Mesothelial cell of epicardium (in vitro differentiated cells): ENCODE measurements at places on chromosomes 16 and 17. TPM values are rescaled to one million over a fixed set of nuclear protein-coding genes. Genes with fewer than 3 reads are reported as not detected.

DNA sequence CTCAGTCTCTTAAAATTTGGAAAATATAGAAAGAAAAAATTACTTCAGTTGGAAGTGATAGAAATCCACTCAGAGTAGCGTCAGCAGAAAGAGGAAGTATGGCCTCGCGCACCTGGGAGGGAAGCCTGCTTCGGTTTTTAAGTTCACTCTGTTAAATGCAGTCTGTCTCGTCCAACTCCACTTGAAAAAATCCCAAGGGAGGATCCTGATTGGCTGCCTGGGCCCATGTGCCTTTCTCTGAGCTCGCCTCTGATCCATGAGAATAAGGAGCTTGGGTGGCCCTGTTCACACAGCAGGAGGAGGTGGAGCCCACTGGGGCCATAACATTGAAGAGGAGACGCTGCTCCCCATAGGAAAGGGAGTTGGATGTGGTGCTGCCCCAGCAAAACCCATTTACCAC lies 40.7 kb downstream of the DNAJA2 start:
- H3K4me3 ChIP-seq, result no peak overlapping the region
- H3K27ac ChIP-seq, result no peak overlapping the region

STARD3 gene
- 55.6 to 56.6 TPM (median 56.2 TPM) in 3 replicates for total RNA-seq

DNA sequence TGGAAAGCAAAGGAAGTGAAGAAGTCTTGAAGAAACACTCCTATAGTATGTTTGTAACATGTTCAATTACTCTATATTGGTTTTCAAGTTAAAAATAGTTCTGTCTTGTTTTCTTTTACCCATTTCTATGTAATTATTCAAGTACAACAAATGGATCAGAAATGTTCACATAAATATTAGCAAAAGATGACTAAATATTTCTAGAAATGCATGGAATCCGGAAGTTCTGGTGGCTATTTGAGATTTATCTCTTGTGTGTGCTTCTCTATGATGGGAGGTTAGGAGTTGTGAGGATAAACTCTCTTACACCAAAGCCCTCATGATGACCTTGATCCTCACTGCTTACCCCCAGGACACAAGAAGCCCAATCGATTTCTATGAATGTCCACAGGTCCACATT lies 237.5 kb downstream of the CDH8 start:
- peak overlapping the region; percentile 75 for H3K27ac ChIP-seq
- H3K4me3 ChIP-seq, result no peak overlapping the region
- no peak for DNase-seq
- H3K4me1 ChIP-seq, result peaks cover 20% of the 10 kb centered on the region
- H3K27me3 ChIP-seq, result no peaks in the 10 kb centered on the region

SDK2 gene
- total RNA-seq, result 29.7 to 33.2 TPM (median 31.8 TPM) in 3 replicates

- DNase-seq, result no peak
- H3K4me3 ChIP-seq, result no peak overlapping the region
- H3K27me3 ChIP-seq, result no peaks in the 10 kb centered on the region
- no peaks in the 10 kb centered on the region for H3K4me1 ChIP-seq
- peaks cover 39% of the 10 kb centered on the region for H3K36me3 ChIP-seq
Observed at GRCh38 chr17:8500609-8501008, 64.9 kb downstream of the NDEL1 start.

DNA sequence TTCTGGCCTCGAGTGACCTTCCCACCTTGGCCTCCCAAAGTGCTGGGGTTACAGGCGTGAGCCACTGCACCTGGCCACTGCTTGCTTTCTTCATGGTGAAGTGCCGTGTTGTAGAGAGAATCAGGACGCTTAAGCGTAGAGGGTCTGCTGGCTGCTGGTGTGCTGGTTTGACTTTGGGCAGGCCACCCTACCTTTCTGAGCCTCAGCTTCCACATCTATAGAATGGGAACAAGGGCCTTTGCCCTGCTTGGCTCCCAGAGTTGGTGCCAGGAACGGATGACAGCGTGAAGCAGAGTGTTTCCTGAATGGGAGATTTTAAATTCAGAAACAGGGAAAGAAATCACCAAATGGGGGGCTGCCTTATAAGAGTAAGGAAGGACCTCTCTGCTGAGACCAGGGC lies 60.9 kb downstream of the NKD1 start:
- DNase-seq, result no peak
- no peaks in the 10 kb centered on the region for H3K27me3 ChIP-seq
- no peak overlapping the region for H3K4me3 ChIP-seq
- peaks cover 7% of the 10 kb centered on the region for H3K36me3 ChIP-seq

GRCh38 chr17:71260366-71260940 lies 860.4 kb upstream of the SOX9 start:
- H3K4me1 ChIP-seq, result peaks cover 5% of the 10 kb centered on the region
- peaks cover 3% of the 10 kb centered on the region for H3K27me3 ChIP-seq
- no peak overlapping the region for H3K4me3 ChIP-seq
- H3K27ac ChIP-seq, result no peak overlapping the region
- peaks cover 2% of the 10 kb centered on the region for H3K36me3 ChIP-seq
- DNase-seq, result no peak

DNA sequence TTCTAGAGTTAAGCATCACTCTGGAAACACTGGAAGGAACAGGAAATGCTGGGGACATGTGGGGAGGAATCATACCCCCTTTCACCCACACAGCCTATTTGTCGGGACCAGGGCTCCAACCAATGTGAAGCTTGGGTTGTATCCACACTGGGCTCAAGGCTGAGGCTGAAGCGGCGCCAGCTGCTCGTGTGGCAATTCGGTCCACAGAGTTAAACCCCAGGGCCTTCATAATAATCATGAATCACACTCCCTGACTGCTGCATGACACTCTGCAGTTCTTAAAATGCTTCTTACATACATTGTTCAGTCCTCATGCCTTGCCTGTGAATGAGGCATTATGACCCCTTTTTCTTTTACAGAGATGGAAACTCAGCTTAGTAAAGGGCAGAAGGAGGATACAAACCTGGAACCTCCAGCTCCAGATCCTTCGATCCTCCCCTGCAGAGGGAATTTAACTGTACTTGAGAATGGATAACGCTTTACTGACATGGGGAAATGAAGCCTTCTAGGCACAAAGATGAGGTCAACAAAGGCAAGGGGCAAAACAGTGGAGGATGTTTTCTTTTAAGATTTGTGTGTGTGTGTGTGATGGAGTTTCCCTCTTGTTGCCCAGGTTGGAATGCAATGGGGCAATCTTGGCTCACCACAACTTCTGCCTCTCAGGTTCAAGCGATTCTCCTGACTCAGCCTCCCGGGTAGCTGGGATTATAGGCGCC lies 72.7 kb downstream of the SOX9 start:
- H3K4me3 ChIP-seq, result no peak overlapping the region
- DNase-seq, result no peak
- peaks cover 2% of the 10 kb centered on the region for H3K36me3 ChIP-seq
- no peak overlapping the region for H3K27ac ChIP-seq
- H3K27me3 ChIP-seq, result no peaks in the 10 kb centered on the region

- no peak overlapping the region for H3K27ac ChIP-seq
- no peaks in the 10 kb centered on the region for H3K36me3 ChIP-seq
- H3K4me1 ChIP-seq, result no peaks in the 10 kb centered on the region
- H3K27me3 ChIP-seq, result peaks cover 4% of the 10 kb centered on the region
Observed at GRCh38 chr16:27285676-27286196, 17.2 kb upstream of the NSMCE1 start.

DNA sequence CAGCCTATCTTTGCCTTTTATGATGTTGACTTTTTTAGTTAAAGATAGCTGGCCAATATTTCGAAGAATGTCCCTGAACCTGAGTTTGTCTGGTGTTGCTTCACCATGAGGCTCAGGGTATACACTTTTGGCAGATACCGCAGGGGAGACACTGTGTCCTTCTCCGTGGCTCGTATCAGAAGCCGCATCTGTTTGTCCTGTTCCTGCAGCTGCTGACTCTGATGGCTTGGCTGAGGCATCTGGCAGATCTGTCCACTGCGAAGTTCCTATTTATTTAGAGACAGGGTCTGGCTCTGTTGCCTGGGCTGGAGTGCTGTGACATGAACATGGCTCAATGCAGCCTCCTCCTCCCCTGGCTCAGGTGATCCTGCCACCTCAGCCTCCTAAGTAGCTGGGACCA lies 93.5 kb downstream of the CRISPLD2 start:
- no peak overlapping the region for H3K4me3 ChIP-seq
- no peaks in the 10 kb centered on the region for H3K27me3 ChIP-seq
- no peaks in the 10 kb centered on the region for H3K36me3 ChIP-seq
- H3K4me1 ChIP-seq, result peaks cover 18% of the 10 kb centered on the region
- no peak overlapping the region for H3K27ac ChIP-seq

DNA sequence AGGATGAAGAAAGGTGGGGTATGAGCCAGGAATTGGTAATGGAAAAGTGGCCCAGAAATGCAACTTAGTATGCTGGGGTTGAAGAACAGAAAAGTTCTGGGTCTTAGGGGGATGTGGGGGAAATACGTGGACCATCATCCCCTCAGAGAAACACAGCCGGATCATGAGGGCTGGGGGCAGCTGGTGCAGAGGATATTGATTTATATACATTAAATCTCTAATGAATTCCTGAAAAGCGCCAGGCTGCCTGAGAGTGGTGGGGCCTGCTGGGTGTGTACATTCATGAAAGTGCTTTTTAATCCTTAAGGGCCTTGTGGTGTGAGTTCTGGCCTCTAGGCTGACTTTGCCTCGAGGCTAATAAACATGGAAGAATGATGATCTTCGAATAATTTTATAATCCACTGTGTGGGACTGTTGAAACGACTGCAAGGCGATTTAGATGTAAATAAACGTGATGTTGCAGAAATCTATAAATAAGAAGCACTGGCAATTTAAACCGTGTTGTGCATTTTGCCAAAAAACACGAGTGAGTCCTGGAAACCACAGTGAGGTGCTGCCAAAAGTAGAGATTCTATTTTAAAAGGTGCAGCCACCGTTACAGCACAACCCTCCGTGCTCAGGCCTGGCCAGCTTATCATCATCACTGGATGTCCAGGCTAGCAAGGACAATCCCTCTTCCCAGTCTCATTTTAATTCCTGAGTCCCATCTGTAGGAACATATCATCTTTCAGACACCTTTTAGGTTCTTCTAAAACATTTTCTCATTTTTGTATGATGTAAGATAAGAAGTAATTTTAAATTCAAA lies 32.1 kb downstream of the PRKAR1A start:
- H3K4me1 ChIP-seq, result no peaks in the 10 kb centered on the region
- no peak for DNase-seq
- H3K27ac ChIP-seq, result no peak overlapping the region
- H3K36me3 ChIP-seq, result peaks cover 8% of the 10 kb centered on the region
